ENCODE measurements at places on chromosomes 4 and X.
A peak's percentile ranks its signal among the peaks of the same experiment; 100 is the strongest.

DNA sequence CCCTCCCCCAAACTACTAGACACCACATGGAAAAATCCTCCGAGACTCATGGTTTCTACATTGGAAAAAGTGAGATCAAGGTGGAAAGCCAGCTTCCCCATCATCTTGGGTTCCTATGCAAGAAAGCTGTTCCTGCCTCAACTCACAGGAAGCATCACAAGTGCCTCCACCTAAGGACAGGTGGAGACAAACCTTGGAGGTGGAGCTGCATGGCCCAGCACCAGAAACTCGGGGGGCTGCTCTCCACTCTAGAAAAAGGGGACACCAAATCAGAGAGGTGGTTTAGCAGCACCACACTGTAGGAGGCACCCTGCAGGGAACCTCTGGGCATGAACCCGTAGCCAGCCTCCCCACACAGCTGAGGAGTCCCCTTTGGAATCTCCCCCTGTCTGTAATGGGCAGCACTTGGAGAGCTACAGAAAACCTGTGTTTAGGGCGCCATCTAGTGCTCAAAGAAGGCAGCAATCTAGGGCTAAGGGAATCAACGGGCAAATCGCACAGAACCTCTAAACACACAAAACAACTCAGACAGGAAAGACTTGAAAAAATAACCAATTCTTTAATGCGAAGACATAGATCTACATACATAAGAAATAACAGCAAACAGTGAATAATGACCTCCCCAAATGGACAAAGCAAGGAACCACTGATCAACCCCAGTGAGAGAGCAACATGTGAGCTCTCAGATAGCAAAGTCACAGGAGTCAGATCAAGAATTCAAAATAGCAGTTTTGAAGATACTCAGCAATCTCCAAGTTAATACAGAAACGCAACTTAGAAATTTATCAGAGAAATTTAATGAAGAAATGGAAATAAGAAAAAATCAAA, 37.0 kb upstream of the ZBTB33 start:
- peak; percentile 81 for DNase-seq

DNA sequence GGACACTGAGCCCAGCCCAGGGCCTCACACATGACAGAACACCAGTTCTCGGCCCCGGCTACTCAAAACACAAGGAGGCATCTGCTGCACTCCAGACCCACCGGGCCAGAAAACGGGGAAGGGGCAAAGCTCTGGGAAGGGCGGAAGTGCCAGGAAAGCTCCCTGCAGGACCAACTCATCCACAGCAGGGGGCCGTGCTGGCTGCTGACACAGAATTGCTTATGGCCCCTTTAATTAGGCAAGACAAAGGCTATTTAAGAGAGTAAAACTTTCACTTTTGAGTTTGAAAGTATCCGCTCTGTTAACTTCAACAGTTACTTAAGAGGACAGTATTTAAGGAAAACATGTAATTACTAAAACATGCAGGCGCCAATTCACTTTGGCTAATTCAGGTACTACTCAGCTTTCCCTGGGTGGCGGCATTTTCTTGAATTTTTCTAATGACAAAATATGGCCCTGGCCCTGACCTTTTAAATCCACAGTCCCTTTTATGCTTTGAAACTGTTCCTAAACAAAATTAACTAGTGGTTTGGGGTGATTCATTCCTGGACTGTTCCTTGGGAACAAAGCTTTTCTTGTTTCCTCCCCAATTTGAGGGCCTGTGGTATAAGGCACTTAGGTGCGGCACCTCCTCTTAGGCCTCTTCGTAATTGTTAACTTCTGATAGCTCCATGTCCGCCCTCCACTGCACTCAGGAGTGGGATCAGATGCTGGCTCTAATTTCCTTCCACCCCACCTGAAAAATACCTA, 40.4 kb downstream of the NSG1 start:
- DNase-seq: no peak

GRCh38 chrX:31316340-31316991, 244.6 kb upstream of the FTHL17 start:
- no peak for DNase-seq

- DNase-seq: no peak
Measured at GRCh38 chrX:129721414-129721813, 17.4 kb upstream of the XPNPEP2 start.

DNA sequence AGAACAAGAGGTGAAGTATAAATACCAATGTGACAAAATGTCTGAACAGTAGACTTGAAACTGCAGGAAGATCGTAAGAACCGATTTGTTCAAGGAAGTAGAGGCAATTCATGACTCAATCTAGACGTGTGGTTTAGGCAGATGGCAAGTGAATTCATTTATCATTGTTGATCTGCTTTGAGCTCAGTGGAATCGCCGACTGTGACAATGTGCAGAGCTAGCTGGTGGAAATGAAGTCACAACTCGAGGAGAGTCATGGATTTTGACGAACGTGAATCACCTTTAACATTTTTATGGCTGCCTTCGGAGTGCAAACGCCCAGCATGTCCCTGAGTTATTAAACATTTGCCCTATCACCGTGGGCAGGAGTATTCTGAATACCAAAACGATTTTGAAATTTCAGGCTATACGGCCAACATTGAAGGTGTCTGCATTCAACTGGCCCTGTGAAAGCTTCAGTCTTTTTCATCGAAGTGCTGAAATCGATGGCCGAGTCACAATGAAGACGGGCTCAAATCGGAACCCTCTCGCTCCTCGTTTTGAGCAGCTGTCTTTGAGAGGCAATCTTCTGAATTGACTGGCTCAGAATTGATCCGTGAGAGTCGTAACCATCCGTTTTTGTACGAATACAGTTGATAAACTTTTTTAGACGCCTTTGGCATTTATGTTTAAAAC, 689 bp upstream of the OGT start:
- peak; percentile 13 for DNase-seq

- DNase-seq: no peak
Measured at GRCh38 chrX:115367951-115368350, 78.4 kb downstream of the LUZP4 start.

DNA sequence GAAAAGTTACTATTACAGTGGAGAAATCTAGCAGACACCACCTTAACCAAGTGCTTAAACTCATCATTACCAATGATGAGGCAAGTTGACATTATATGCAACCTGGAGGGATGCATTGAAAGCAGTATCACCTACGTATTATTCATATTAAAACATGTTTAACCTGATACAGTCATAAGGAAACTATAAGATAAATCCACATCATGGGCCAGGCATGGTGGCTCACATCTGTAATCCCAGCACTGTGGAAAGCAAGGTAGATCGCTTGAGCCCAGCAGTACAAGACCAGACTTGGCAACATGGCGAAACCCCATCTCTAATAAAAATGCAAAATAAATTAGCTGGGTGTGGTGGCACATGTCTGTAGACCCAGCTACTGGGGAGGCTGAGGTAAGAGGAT, 22.3 kb upstream of the INTU start:
- DNase-seq: no peak

GRCh38 chr4:37197899-37198298, 46.6 kb upstream of the NWD2 start:
- DNase-seq: no peak

- peak; percentile 28 for DNase-seq
Measured at GRCh38 chrX:50577326-50577725, 106.7 kb upstream of the DGKK start.

DNA sequence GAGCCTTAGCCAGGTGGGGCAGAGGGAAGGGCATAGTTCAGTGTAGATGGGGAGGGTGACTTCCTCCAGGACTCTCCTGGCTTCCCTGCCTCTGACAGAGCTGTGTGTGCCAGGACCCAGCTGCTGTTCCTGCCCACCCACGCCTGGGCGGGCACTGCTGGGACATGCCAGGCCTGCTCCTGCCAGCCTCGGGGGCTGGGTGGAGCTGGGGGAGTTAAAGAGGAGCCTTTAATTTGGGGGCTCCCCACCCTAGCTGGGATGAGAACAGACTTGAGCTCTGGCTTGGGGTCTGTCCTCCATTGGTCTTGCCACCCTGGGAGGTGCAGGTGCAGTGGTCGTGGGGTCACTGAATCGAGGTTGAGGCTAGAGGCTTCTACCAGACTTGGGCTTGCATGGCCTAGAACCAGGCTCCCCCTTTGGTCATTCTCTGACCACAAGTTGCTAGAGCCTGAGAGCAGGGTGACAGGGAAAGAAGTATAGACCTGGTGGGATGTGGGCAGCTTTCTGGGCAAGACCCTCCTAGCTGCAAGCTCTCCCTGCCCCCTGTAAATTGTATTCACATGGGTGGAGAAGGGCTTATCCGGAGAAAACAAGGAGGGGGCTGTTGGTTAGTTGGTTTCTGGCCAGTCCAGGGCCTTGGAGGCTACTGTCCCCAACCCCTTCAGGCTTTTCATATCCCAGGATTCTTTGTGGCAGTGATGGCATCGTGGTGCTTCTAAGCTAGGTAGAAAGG, 5.7 kb downstream of the EFNB1 start:
- no peak for DNase-seq
